ENCODE measurements at places on chromosomes 12 and 14. TPM values are rescaled to one million over a fixed set of nuclear protein-coding genes. Genes with fewer than 3 reads are reported as not detected.

DNA sequence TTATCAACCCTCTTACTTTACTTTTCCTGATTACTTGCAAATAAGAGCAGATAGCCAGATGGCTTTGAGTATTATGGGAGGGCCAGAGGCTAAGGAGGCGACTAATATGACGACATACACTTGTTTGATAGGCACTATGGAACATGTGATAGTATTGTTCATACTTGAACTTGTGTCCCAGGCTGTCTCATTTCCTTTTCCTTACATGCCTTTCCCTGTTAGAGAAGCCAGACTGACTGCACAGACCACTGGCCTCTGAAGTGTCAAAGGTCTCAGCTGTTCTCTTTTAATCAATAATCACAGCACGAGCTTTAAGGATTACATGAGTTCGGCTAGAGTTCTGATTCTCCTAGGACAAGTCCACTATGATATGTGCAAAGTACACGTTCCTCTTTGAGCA, 326.0 kb downstream of the PRKD1 start:
- no peak overlapping the region for H3K27ac ChIP-seq
- peak; percentile 4 for DNase-seq
- no peaks in the 10 kb centered on the region for H3K27me3 ChIP-seq
- no peak overlapping the region for H3K4me3 ChIP-seq
- no peaks in the 10 kb centered on the region for H3K4me1 ChIP-seq
- H3K36me3 ChIP-seq: peaks cover 17% of the 10 kb centered on the region

DNA sequence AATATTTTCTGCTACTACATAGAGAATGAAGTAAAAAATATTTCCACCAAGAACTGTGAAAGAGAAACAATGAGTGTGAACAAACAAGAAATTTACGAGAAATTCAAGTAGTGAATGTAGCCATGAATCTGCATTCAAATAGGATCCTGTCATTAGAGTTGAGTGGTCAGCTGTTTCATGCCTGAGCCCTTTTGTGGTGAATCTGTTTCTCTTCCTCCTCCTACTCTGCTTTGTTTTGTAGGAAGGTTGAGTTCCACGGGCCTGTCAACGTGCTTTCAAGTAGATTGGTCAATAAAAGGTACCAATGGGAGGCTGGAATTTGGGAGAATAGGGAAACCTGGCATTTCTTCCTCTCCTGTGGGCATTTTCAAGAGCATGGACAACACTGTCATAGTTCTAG, 1749.6 kb upstream of the FLRT2 start:
- no peaks in the 10 kb centered on the region for H3K4me1 ChIP-seq
- H3K27me3 ChIP-seq: no peaks in the 10 kb centered on the region
- no peak overlapping the region for H3K27ac ChIP-seq

- H3K36me3 ChIP-seq: no peaks in the 10 kb centered on the region
- H3K27me3 ChIP-seq: peaks cover 11% of the 10 kb centered on the region
Observed at GRCh38 chr14:32211068-32211404, 8.0 kb upstream of the RNU6-8 start.

GRCh38 chr12:122851820-122852219, 16.6 kb downstream of the HIP1R start:
- peak overlapping the region; percentile 60 for H3K27ac ChIP-seq
- peak; percentile 97 for DNase-seq
- H3K27me3 ChIP-seq: no peaks in the 10 kb centered on the region
- H3K4me1 ChIP-seq: peaks cover 15% of the 10 kb centered on the region
- H3K4me3 ChIP-seq: 0 out of 2 replicates have a peak overlapping the region, but pooled peaks have one; percentile 31

- peaks cover 6% of the 10 kb centered on the region for H3K4me1 ChIP-seq
- peaks cover 32% of the 10 kb centered on the region for H3K36me3 ChIP-seq
- H3K27me3 ChIP-seq: no peaks in the 10 kb centered on the region
- no peak for DNase-seq
- no peak overlapping the region for H3K4me3 ChIP-seq
Observed at GRCh38 chr12:12909995-12910420, 18.6 kb downstream of the GPRC5A start.

GRCh38 chr14:24330973-24331674, 3.7 kb downstream of the ADCY4 start:
- H3K4me3 ChIP-seq: no peak overlapping the region
- no peak overlapping the region for H3K27ac ChIP-seq
- H3K36me3 ChIP-seq: no peaks in the 10 kb centered on the region
- DNase-seq: no peak
- no peaks in the 10 kb centered on the region for H3K27me3 ChIP-seq

Gene LHX5
- polyA plus RNA-seq: not detected

Gene PLEKHG7
- polyA plus RNA-seq: not detected

DNA sequence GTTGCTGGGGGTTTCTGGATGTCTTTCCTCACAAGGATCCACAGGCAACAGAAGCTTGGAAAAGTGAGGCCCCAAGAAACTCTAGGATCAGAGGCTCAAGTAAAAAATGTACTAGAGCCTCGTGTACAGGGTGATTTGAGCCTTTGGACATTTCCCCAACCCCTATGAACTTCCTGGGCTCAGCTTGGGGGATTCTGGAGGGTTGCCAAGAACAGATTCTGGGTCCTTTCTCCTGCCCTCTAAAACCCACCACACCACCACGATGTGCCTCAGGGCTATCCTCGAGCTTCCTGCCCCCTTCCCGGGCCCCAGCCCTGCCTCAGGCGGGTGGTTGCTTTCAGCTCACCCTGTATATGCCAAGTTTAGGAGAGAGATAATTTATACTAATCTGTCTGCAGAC, 583 bp downstream of the FAM186B start:
- DNase-seq: no peak
- no peak overlapping the region for H3K4me3 ChIP-seq

Gene IL31
- not detected for polyA plus RNA-seq

- H3K4me3 ChIP-seq: no peak overlapping the region
- no peaks in the 10 kb centered on the region for H3K36me3 ChIP-seq
- H3K27me3 ChIP-seq: no peaks in the 10 kb centered on the region
- H3K4me1 ChIP-seq: no peaks in the 10 kb centered on the region
- DNase-seq: no peak
Observed at GRCh38 chr14:62592877-62593276, 452.4 kb downstream of the KCNH5 start.

GRCh38 chr12:31859232-31859977, 99.8 kb upstream of the RESF1 start:
- no peaks in the 10 kb centered on the region for H3K27me3 ChIP-seq
- H3K27ac ChIP-seq: no peak overlapping the region
- no peak for DNase-seq
- no peak overlapping the region for H3K4me3 ChIP-seq
- H3K36me3 ChIP-seq: no peaks in the 10 kb centered on the region

DNA sequence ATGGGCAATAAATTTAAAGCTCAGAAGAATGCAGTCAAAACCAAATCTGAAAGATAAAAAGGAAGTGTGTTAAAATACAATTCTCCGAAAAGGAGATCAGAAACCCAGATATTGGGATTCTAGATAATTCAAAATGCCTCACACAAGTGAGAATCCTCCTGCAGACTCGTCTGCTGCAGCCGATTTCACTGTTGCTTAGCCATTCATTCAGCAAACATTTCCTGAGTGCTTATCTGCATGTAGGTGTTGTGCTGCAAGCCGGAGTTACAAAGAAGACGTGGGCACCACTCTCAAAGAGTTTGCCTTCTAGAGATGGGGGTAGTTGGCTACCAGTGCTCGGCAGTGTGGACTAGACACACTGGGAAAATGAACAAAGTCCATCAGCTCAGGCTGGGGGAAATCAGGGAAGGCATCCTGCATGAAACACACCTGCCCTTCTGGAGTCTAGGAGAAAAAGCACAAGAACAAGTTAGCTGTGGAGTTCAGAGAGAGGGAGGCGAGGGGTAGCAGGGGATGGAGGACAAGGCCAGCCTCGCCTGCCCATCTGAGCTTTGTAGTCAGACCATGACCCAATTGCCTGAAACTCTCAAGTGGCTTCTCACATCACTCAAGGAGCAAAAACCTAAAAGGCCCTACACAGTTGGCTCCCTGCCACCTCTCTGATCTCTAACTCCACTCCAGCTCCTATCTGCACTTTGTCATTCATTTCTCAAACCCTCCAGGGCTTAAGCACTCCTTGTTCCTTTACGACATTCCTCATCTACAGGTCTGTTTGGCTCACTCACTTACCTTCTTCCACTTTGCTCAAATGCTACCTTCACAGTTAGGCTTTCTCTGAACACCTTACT, 310.0 kb upstream of the DDHD1 start:
- no peak overlapping the region for H3K27ac ChIP-seq
- no peaks in the 10 kb centered on the region for H3K36me3 ChIP-seq
- H3K4me1 ChIP-seq: peaks cover 8% of the 10 kb centered on the region
- no peak for DNase-seq
- H3K4me3 ChIP-seq: no peak overlapping the region

DNA sequence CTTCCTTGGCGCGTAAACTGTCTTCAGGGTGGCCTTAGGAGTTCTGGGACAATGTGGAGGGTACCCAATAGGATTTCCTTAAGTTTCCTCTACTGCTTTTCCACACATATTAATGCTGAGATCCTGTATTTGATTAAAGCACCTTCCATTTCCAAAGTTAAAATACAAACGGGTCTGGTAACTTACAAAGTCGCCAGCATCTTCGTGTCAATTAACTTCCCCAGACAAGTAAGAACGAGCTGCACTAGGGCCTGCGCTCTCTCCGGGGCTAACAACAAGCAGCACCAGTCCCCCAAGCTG, 130.9 kb downstream of the NDUFA12 start:
- DNase-seq: no peak
- no peaks in the 10 kb centered on the region for H3K4me1 ChIP-seq

DNA sequence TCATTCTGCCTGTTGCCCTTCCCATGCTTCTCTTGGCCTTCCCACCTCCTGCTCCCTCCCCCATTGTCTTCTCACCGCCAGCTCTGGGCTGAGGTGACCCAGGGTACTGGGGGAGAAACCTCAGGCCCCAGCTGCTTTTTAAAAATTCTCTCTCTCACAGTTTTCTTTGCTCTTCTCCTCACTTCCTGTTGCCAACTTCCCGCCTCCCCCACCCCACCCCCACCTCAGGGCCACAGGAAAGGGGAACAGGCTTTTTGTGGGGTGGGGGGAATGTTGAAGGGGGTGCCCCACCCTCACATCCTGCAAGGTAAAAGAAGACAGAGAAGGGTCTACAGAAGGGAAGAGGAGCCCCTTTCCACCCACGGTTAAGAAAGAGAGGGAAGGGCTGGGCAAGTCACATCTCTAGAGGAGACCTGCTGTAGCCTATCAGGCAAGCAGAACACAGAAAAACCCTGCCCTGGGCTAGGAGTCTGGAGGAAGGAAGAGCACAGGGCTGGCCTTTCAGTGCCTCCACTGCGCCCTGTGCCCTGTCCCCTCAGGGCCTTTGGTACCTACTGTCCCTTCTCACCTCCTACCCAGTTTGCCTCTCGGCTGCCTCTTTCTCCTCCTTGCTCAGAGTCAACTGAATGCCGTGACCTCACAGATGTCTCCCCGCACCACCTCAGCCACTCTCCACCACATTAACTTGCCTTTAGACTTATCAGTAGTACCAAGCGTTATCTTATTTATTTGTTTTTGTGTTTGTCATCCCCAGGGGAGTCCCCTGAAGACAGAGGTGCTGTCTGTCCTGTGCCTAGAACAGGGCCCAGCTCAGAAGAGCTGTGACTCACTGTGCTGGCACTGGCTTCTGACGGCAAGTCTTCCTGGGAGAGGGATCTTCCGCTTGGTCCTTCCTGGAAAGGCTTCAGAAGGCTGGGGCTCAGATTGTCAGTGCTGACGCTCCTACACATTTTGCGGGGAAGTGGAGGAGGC, 1.7 kb downstream of the ARHGAP9 start:
- no peaks in the 10 kb centered on the region for H3K4me1 ChIP-seq
- H3K27me3 ChIP-seq: peaks cover 49% of the 10 kb centered on the region
- H3K27ac ChIP-seq: no peak overlapping the region
- DNase-seq: no peak
- H3K36me3 ChIP-seq: no peaks in the 10 kb centered on the region

GRCh38 chr12:82019533-82019932, 260.4 kb upstream of the PPFIA2 start:
- peak; percentile 15 for DNase-seq
- no peaks in the 10 kb centered on the region for H3K36me3 ChIP-seq
- H3K27me3 ChIP-seq: no peaks in the 10 kb centered on the region
- H3K27ac ChIP-seq: no peak overlapping the region

DNA sequence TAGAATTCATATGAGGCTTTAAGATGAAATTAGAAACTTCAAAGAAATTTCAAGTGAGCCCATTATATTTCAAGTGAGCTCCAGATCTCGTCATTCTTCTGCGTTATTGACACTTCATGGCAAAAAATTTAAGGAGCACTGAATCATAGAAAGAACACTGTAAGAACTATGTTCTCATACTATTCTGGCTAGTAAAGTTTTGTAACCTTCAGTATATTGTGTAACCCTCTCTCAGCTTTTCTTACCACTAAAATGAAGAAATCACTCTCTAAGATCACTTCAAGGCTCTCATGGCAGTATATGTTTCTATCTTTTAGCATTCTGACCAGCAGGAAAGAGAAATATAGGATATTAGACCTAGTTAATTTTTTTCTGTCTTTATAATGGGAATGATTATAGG, 6.3 kb downstream of the GPHN start:
- no peak overlapping the region for H3K4me3 ChIP-seq
- H3K36me3 ChIP-seq: no peaks in the 10 kb centered on the region
- peak; percentile 52 for DNase-seq
- no peak overlapping the region for H3K27ac ChIP-seq

Gene FAR2
- polyA plus RNA-seq: 3.6 TPM

Gene CFAP54
- polyA plus RNA-seq: 1.2 TPM

- H3K4me3 ChIP-seq: no peak overlapping the region
- H3K4me1 ChIP-seq: peaks cover 10% of the 10 kb centered on the region
- DNase-seq: peak; percentile 58
- H3K27ac ChIP-seq: no peak overlapping the region
Observed at GRCh38 chr12:85405781-85406522, 125.9 kb downstream of the ALX1 start.

- H3K36me3 ChIP-seq: no peaks in the 10 kb centered on the region
- DNase-seq: no peak
- no peak overlapping the region for H3K27ac ChIP-seq
- H3K27me3 ChIP-seq: no peaks in the 10 kb centered on the region
Observed at GRCh38 chr14:74875204-74875603, 741 bp downstream of the PROX2 start.

Gene EPYC
- polyA plus RNA-seq: not detected

- no peak overlapping the region for H3K27ac ChIP-seq
- H3K36me3 ChIP-seq: no peaks in the 10 kb centered on the region
- H3K4me1 ChIP-seq: no peaks in the 10 kb centered on the region
- no peaks in the 10 kb centered on the region for H3K27me3 ChIP-seq
- no peak overlapping the region for H3K4me3 ChIP-seq
- DNase-seq: no peak
Observed at GRCh38 chr12:108039794-108040193, 89.3 kb upstream of the WSCD2 start.

DNA sequence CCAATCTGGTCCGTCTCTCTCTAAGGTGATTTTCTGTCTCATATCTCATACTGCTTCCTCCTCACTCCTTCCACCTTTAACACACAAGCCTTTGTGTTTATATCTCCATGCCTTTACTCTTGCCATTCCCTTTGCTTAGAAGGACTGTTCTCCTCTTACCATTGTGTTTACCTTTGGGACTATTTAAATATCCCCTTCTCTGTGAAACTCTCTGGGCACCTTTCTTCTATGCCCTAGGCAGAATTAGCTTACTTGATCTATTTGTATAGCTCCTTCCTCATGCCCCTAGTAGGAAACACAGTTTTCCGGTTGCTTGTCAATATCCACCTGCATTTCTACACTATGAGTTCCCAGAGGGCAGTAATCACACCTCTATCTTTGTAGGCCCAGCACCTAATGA, 3.9 kb upstream of the AMHR2 start:
- H3K4me3 ChIP-seq: no peak overlapping the region
- H3K4me1 ChIP-seq: peaks cover 6% of the 10 kb centered on the region
- DNase-seq: no peak
- no peaks in the 10 kb centered on the region for H3K36me3 ChIP-seq
- H3K27ac ChIP-seq: no peak overlapping the region

Gene TMTC1
- 6.1 TPM for polyA plus RNA-seq

Gene CCND2
- 2.9 TPM for polyA plus RNA-seq
